Pericardium fibroblast (primary cell): ENCODE measurements at places on chromosomes 16 and 17. TPM values are rescaled to one million over a fixed set of nuclear protein-coding genes. Genes with fewer than 3 reads are reported as not detected.

The SPECC1 gene
- total RNA-seq = 9.5 and 12.0 TPM in 2 replicates

The VAT1L gene
- 1.3 and 2.0 TPM in 2 replicates for total RNA-seq

The METRN gene
- total RNA-seq = 119 and 164 TPM in 2 replicates

The FOXF1 gene
- 1.1 and 2.2 TPM in 2 replicates for total RNA-seq

The PRAC2 gene
- total RNA-seq = not detected in 2 replicates

The BRICD5 gene
- total RNA-seq = 0.09 and 0.70 TPM in 2 replicates

The CHST5 gene
- total RNA-seq = not detected in 2 replicates

The EPX gene
- total RNA-seq = not detected in 2 replicates

The PRSS36 gene
- total RNA-seq = 0.34 and 1.3 TPM in 2 replicates

The CNGB1 gene
- not detected in 2 replicates for total RNA-seq

The KRT33B gene
- total RNA-seq = not detected in 2 replicates

The FNDC8 gene
- not detected in 2 replicates for total RNA-seq
